ENCODE measurements at places on chromosomes 16 and 17.
A peak's percentile ranks its signal among the peaks of the same experiment; 100 is the strongest.

DNA sequence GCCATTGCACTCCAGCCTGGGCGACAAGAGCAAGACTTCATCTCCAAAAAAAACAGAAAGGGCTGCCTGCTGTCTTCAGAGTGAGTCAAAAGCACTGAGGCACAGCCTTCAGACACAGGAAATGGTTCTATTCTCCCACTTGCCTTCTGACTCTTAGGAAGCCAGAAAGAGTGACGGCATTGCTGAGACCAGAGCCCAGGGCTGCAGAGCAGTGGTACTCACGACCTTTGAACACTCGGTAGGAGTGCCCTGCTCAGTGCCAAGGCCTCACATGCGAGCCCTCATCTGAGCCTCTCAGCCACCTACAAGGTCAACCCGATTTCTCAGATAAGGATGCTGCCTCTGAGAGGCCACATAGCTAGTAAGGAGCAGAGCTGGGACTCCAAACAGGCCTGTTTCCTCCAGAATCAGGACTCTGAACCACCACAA, 3.5 kb upstream of the ITGAE start:
- DNase-seq = peak; percentile 85

DNA sequence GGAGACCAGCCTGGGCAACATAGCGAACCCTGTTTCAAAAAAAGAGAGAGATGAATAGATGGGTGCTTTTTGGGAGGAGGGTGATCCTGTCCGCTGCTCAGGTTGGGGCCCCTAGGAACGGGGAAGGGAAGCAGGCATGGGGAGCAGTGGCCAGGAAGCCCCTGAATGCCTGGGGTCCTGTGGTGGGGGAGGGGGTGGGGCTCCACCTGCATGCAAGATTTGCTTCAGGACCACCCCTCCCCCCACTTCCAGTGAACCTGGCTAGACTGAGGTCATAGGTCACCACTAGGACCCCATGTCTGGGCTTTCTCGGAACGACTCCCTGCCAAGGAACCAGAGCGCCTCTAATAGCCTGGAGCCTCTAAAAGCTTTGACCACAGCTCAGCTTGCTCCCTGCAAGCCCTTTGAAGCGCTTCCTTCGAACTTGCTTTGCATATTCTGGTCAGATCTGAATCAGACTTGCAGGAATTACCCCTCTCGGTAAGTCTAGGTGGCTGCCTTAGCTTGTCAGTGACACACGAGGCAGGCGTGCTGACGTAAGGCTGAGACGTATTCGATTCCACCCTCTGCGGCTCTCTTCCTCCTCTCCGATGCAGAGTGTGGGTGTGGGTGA, 3.7 kb downstream of the SOCS3 start:
- peak; percentile 71 for DNase-seq

- DNase-seq = no peak
Measured at GRCh38 chr17:42618442-42619150, 9.1 kb downstream of the TUBG1 start.

DNA sequence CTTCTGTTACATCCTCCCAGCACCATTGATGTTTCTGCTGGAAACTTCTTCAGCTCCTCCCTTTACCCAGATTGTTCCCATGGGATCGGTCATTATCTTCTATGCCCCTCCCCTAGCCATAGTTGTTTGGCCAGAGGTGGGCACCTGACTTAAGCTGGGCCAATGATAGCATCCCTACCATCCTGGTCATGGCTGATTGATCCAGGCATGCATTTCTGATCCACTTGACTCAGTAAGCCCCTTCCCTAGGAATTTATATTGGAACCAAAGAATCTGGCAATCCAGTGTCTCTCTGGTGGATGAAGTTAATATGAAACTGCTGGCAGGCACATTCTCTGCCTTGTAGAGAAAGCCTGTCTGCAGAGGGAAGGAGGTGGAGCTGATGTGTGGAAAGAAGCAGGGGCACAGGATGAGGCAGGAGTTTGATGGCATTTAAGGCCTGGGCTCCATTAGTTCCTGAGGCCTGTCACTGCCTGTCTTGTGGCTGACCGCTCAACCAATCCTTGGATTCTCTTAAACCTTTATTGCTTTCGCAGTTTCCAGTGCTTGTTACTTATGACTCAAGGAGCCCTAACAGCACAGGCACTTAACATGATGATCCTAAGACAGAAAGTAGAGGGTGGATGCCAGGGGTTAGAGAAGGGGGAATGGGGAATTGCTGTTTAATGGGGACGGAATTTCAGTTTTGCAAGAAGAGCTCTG, 152.4 kb downstream of the ABCC12 start:
- no peak for DNase-seq

DNA sequence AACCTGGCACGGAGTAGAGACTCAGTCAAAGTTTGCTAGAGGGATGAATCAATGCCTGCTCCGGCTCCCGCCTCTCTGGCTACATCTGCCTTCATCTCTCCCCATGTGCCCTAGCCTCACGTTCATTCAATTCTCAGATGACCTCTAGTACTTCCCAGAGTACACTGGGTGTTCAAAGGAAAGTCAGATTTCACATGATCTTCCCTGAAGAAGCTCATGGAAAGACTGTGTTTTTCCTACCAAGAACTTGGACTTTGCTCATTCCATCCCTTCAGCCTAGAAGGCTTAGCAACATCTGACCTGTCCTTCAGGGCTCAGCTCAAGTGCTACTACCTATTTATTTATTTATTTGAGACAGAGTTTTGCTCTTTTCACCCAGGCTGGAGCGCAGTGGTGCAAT, 11.1 kb upstream of the TNK1 start:
- no peak for DNase-seq

DNA sequence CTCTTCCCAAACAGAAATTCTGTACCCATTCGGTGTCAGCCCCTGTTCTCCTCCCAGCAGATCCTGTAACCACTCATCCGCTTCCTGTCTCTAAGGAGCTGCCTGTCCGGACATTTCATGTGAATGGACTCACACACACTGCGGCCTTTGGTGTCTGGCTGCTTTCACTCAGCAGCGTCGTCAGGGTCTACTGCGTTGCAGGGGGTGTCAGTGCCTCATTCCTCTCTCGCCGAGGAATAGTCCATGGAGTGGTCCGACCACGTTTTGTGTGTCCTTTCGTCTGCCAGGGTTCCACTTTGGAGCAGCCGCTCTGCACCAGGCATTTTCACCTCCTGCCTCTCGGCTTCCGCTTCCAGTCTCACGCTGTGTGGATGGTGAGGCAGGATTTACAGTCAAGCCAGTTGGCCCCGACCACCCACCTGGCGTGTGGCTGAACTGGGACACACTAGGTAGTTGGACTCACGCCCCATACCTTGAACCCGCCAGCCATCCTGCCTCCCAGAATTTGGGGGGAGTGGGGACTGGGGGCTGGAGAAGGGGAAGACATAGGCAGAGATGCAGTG, 188.2 kb upstream of the CIBAR2 start:
- DNase-seq = no peak

DNA sequence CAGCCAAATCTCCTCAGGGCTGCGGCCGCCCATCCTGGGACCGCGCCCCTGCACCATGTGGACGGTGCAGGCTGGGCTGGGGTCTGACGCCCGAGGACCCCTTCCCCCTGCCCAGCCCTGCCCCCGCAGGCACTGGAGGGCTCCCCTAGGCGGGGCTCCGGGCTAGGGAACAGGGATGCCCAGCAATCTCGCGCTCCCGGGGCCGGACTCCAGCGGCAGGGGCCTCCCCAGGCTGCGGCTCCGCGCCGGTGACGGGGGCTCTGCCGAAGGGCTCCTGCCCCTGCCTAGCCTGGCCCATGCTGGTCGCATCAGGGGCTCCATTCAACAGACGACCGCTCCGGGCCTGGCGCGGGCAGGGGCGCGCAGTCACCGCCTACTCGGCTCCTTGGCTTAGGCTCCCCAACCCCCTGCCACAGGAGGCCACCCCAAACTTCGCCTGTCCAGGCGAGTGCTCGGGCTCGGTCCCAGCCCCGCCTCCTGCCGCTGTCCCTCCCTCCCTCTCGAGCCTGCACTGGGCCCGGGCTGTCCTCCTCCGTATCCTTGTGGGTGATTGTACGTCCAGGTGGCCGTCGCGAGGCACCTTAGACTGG, 27.4 kb upstream of the ADORA2B start:
- no peak for DNase-seq

- no peak for DNase-seq
Measured at GRCh38 chr16:80407265-80407987, 133.4 kb upstream of the DYNLRB2 start.

DNA sequence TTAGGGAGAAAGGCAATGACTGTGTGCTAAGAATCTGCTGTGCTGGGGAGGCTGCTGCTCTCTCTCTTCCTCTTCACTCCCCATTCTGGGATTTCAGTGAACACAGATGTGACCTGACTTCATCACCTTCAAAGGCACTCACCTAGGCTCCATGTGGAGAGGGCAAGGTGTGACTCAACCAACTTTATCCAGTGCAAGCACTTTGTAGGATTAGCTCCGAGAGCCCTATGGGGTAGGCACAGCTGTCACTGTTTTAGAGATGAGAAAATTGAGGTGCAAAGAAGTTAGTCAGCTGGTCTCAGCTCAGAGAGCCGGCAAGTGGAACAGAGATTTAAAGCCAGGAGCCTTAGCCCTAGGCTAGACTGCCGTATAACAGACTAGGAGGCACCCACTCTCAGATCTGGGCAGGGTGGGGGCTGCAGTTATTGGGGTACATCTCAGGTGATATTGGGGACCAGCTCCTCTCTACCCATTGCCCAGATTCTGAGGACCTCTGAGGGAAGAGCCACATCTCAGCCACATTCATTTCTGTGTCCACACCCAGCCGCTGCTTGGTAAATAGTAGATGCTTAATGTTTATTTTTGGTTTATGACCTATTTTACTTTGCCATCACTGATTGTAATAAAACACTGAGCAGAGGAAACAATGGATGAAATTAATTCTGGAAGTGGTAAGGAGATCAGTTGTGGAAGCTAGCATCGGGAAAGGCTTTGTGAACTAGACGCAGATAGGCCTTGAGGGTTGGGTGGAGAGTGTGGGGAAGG, 138.8 kb downstream of the CCDC182 start:
- no peak for DNase-seq

DNA sequence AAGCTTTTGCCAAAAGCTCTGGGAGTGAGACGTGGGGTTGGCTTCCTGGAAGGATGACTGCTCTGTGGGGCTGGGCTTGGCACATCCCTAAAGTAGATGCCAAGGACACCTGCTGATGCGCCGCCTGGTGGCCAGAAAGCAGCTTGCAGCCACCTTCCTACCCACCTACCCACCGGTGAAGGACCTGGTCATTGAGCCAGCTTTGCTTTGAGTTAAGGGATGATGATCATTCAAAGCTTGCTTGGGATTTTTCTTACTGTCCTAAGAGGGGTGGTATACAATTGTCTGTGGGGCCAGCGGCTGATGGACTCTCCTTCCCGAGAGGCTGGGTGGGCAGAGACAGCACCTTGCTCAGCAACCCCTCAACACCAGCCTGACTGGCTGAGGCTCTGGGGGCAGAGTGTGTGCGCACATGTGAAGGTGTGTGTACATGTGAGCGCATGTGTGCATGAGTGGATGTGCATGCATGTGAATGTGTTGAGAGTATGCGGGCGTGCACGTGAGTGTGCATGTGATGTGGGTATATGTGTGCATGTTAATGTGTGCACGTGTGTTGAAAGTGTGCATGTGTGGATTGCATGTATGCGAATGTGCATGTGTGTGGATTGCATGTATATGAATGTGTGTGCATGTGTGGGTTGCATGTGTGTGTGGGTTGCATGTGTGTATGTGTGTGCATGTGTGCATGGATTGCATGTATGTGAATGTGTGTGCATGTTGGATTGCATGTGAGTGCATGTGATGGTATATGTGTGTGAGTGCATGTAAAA, 18.6 kb downstream of the C1QTNF1 start:
- DNase-seq = peak; percentile 52

DNA sequence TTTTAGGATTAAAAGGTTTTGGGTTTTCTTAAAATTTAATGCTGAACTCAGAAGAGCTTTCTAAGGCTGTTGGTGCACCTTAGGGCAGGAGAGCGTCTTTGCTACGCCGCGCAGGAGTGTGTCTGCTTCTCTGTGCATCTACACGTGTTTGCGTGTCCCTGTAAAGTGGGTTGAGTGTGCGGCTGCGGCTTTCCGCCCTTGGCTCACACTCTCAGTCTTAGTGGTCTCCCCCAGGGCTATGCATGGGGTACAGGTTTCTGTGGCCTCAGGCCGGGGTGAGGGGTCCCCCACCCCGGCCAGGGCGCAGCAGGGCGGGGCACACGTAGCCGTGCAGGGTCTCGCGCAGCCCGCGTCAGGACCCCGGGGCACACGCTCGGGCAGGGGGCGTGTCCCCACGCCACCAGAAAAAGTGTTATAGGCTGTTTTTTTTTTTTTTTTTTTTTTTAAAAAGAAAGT, 727 bp upstream of the TENT4B start:
- peak; percentile 26 for DNase-seq

GRCh38 chr17:44008205-44008909, 3.9 kb downstream of the NAGS start:
- DNase-seq = no peak

GRCh38 chr17:9256361-9256750, 235.0 kb downstream of the NTN1 start:
- no peak for DNase-seq

Data from inflammatory macrophage (primary cell).